Osteocyte (in vitro differentiated cells): ENCODE measurements at places on chromosomes 4 and X. TPM values are rescaled to one million over a fixed set of nuclear protein-coding genes. Genes with fewer than 3 reads are reported as not detected.

Gene CPZ
- total RNA-seq, result 10.3 and 10.7 TPM in 2 replicates

Gene MAGEA10
- total RNA-seq, result not detected in 2 replicates

Gene HMGN5
- 1.6 and 2.7 TPM in 2 replicates for total RNA-seq

Gene RXFP1
- total RNA-seq, result not detected in 2 replicates

Gene NBDY
- total RNA-seq, result 61.1 and 62.5 TPM in 2 replicates

Gene AWAT2
- not detected in 2 replicates for total RNA-seq

Gene CTAG1B
- not detected in 2 replicates for total RNA-seq

GRCh38 chr4:37667197-37668100 is 18.7 kb downstream of the RELL1 start:
- H3K4me1 ChIP-seq, result peaks cover 38% of the 10 kb centered on the region
- no peaks in the 10 kb centered on the region for H3K36me3 ChIP-seq
- DNase-seq, result no peak
- no peaks in the 10 kb centered on the region for H3K27me3 ChIP-seq
- peak overlapping the region; percentile 54 for H3K27ac ChIP-seq

DNA sequence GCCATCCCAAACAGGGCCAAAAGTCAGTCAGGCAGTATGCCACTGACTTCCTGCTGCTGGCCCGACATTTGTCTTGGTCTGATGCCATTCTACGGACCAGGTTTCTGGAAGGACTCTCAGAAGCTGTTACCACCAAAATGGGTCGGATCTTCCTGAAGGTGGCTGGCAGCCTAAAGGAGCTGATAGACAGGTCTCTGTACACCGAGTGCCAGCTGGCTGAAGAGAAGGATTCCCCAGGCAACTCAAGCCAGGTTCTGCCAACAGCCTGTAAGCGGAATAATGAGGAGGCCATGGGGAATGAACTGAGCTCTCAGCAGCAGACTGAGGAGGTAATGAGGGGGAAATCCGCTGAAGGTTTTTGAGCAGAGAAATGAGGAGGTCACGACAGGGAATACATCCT is 95.7 kb downstream of the RTL9 start:
- H3K27ac ChIP-seq, result no peak overlapping the region
- no peaks in the 10 kb centered on the region for H3K36me3 ChIP-seq
- H3K4me1 ChIP-seq, result no peaks in the 10 kb centered on the region

GRCh38 chr4:61079427-61079826 is 120.7 kb upstream of the ADGRL3 start:
- peaks cover 9% of the 10 kb centered on the region for H3K4me1 ChIP-seq
- DNase-seq, result no peak
- H3K4me3 ChIP-seq, result no peak overlapping the region
- no peak overlapping the region for H3K27ac ChIP-seq

DNA sequence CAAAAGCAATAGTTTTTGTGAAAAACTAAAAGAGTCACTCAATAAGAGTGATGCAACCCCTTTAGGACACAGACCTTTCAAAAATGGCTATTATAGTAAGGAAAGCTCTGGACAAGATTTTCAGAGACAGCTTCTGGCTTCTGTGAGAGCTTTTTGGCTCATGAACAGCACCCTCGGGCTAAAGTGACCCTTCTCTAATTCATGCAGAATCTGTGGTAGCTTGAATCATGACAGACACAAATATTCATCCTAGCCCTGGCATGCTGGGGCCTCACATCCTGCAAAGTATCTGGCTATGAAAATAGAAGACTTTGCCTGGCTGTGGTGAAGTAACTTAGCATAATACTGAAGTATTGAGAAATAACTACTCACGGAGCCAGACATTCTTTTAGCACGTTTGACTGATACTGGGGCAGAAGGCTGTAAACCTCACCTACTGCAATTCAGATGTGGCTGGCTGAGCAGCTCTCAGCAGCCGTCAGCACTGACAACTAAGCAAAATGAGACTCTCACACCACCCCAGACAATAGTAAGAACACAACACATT is 327.3 kb downstream of the MAPK10 start:
- peaks cover 6% of the 10 kb centered on the region for H3K36me3 ChIP-seq
- DNase-seq, result peak; percentile 84
- H3K27ac ChIP-seq, result peak overlapping the region; percentile 96

GRCh38 chr4:108683479-108683878 is 33.1 kb downstream of the OSTC start:
- no peak overlapping the region for H3K4me3 ChIP-seq
- no peaks in the 10 kb centered on the region for H3K4me1 ChIP-seq
- DNase-seq, result no peak
- no peak overlapping the region for H3K27ac ChIP-seq
- H3K27me3 ChIP-seq, result no peaks in the 10 kb centered on the region
- peaks cover 13% of the 10 kb centered on the region for H3K36me3 ChIP-seq

DNA sequence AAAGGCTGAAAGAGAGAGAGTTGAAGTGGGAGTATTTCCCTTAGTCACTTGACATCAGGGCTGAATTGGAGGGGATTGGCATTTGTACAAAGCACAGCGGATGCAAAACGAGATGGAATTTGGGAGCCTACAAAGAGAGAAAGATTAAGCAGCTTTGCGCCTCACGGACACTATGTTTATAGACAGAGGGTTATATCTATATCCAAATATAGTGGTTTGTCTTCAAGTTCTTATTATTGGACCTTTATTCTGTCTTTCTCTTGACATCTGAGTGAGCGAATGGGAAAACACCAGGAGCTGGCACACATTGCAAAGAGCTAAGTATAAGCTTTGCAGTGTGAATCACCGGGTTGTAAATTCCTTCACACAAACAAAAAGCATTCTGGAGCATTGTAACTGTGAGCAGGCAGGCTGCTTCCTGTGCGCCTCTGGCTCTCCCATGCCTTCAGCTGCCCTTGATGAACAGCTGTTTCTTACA is 500.2 kb downstream of the STIM2 start:
- no peaks in the 10 kb centered on the region for H3K27me3 ChIP-seq
- no peaks in the 10 kb centered on the region for H3K36me3 ChIP-seq
- H3K27ac ChIP-seq, result no peak overlapping the region
- no peak overlapping the region for H3K4me3 ChIP-seq
- no peak for DNase-seq

DNA sequence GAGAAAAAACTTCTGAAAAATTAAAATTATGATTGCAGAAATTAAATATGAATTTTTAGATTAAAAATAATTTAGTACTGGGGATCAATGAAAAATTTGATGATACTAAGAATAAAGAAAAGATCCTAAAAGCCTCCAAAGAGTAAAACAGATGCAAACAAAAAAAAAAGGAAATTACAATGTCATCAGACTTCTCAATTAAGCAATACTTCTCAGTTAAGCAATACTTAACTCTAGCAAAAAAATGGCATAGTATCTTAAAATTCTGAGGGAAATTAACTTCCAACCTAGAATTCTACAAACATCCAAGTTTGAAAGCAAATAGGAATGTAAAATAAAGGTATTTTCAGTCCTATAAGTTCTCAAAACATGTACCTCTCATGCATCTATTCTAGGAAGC is 141.2 kb upstream of the INTU start:
- no peaks in the 10 kb centered on the region for H3K27me3 ChIP-seq
- DNase-seq, result no peak
- H3K4me1 ChIP-seq, result peaks cover 12% of the 10 kb centered on the region
- no peaks in the 10 kb centered on the region for H3K36me3 ChIP-seq
- H3K4me3 ChIP-seq, result no peak overlapping the region

DNA sequence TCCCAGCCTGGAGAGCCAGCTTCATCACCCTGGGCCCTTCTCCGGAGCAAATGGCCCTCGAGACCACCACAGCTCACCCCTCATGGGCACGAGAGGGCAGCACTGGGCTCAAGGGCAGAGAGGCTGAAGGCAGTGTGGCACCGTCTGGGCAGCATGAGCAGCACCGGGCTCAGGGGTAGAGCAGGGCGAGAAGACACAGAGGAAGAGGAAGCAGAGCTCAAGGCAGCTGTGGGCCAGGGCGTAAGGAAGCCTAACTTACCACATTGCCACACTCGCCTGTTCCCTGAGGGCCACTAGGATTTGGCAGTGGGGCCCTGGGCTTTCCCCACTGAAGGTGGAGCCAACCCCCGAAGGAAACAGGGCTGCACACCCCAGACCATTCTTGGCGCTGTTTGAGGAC is 15.5 kb downstream of the ZNF185 start:
- H3K27ac ChIP-seq, result no peak overlapping the region
- H3K27me3 ChIP-seq, result no peaks in the 10 kb centered on the region
- no peak overlapping the region for H3K4me3 ChIP-seq
- no peak for DNase-seq
- H3K36me3 ChIP-seq, result no peaks in the 10 kb centered on the region

DNA sequence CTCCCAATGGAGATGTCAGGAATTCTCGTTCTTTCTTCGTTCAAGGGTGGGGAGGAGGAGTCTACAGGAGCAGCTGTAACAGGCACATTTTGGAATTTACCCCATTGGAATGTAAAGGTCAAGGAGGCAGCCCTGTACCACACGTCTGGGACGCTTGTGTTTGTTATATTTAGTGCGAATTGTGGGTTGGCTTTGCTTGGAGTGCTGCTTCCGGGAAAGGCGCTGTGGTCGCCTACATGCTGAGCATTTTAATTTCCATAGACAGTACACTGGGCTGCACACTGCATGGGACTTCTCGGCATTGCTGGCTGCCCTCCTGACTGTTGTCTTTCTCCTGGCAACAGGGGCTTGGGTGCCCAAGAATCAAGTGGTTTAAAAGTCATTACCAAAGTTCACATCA is 12.8 kb downstream of the GYG2 start:
- peak; percentile 40 for DNase-seq
- H3K4me1 ChIP-seq, result peaks cover 6% of the 10 kb centered on the region
- H3K27me3 ChIP-seq, result no peaks in the 10 kb centered on the region

- H3K27ac ChIP-seq, result no peak overlapping the region
- H3K27me3 ChIP-seq, result no peaks in the 10 kb centered on the region
- no peak for DNase-seq
These were observed 233.0 kb downstream of the PCDH18 start for GRCh38 chr4:137299281-137299680.

DNA sequence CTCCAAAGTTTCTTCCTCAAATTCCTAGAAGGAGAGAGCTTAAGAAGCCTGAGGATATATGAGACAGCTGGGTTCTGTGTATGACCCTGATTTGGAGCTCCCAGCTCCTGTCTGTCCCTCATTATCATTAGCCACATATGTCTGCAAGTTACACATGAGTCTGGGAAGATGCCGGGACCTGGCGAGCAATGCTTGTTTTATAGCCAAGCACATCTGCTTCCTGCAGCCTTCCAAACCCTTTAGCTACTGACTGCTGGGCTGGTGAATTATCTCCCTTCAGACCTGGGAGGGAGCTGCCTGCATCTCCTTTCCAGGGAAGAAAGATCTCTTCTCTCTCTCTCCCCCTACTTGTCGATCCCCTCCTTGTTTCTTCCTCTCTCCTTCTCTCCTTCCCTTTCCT is 556.7 kb upstream of the BOD1L1 start:
- H3K36me3 ChIP-seq, result no peaks in the 10 kb centered on the region
- peaks cover 27% of the 10 kb centered on the region for H3K27me3 ChIP-seq
- no peak overlapping the region for H3K4me3 ChIP-seq
- peaks cover 5% of the 10 kb centered on the region for H3K4me1 ChIP-seq

GRCh38 chr4:39846705-39847104 is 131.0 kb downstream of the PDS5A start:
- H3K27me3 ChIP-seq, result no peaks in the 10 kb centered on the region
- no peak overlapping the region for H3K27ac ChIP-seq
- no peak for DNase-seq

DNA sequence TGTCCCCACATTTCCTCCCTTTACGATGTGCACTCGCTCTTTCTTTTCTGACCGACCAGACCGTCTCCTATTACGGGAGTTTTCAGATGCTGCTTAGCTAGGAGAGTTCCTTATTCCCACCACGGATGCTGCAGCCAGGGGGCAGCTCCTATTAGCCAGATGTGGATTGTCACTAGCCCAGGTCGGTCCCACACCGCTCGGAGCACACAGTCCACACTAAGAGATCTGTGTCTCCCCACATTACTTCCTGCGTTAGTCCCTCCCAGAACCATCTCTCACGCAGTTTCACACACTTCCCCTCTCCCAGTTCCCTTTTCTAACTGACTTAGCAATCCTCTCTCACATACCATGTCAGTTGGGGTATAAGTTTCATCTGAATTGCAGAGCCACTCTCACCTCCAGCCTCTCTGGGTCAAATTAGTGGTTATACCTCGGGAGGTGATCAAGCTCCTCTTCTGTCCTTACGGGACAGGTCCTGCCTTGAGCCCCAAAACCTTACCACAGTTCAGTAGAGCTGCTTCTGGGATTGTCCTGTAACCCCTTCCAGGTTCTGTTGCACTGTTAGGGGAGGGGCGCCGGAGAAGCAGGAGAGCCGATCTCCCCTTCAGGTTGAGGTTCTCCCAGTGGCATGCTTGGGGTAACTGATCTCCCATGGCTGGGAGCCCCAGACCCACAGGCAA is 28.2 kb downstream of the SULT1E1 start:
- DNase-seq, result no peak
- H3K4me3 ChIP-seq, result no peak overlapping the region
- no peak overlapping the region for H3K27ac ChIP-seq
- peaks cover 25% of the 10 kb centered on the region for H3K4me1 ChIP-seq
- no peaks in the 10 kb centered on the region for H3K27me3 ChIP-seq

DNA sequence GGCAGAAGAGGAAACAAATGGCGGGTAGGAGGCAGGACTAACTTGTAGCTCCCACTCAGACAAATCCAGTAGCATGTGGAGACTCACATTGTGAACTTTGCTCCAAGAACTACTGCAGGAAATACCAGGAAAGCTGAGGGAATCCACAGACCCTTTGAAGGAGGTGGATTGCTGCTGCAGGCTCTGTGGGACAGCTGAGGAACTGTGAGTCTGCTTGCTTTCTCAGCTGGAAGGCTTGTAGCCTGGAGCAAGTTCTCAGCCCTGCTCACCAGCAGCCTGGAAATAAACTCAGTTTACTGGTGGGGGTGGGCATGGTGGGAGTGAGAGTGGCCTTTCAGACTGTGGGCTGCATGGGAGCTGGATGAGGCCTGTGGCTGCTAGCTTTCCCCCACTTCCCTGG is 16.0 kb downstream of the RTL3 start:
- DNase-seq, result peak; percentile 87
- peaks cover 8% of the 10 kb centered on the region for H3K36me3 ChIP-seq
- H3K4me1 ChIP-seq, result peaks cover 36% of the 10 kb centered on the region

GRCh38 chr4:54231768-54232688 is 2.9 kb downstream of the PDGFRA start:
- DNase-seq, result no peak
- peak overlapping the region; percentile 84 for H3K4me3 ChIP-seq

- H3K4me3 ChIP-seq, result no peak overlapping the region
- no peaks in the 10 kb centered on the region for H3K36me3 ChIP-seq
- H3K27me3 ChIP-seq, result peaks cover 15% of the 10 kb centered on the region
- H3K27ac ChIP-seq, result no peak overlapping the region
These were observed 38.3 kb downstream of the TKTL1 start for GRCh38 chrX:154333837-154334271.

DNA sequence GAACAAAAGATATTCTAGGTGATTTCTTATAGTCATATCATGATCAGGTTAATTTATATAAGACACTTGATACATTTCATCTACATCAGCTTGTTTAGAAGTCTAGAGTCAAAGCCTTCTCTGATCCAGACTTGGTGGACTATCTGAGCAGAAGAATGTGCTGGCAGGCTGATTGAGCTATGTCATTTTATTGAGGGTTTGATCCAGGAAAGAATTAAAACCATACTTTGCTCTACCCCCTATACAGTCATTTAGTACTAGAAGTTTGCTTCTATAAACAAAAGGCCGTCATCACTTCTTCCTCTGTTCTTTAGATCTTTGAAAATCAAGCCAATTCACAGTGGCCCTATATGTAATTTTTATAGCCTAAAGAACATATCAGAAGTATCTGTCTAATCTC is 173.1 kb upstream of the PITX2 start:
- no peak overlapping the region for H3K4me3 ChIP-seq
- DNase-seq, result no peak
- no peaks in the 10 kb centered on the region for H3K4me1 ChIP-seq
- H3K27me3 ChIP-seq, result peaks cover 6% of the 10 kb centered on the region
